Vagina (tissue), 2 donors: ENCODE measurements at places on chromosomes 1 and 21.

DNA sequence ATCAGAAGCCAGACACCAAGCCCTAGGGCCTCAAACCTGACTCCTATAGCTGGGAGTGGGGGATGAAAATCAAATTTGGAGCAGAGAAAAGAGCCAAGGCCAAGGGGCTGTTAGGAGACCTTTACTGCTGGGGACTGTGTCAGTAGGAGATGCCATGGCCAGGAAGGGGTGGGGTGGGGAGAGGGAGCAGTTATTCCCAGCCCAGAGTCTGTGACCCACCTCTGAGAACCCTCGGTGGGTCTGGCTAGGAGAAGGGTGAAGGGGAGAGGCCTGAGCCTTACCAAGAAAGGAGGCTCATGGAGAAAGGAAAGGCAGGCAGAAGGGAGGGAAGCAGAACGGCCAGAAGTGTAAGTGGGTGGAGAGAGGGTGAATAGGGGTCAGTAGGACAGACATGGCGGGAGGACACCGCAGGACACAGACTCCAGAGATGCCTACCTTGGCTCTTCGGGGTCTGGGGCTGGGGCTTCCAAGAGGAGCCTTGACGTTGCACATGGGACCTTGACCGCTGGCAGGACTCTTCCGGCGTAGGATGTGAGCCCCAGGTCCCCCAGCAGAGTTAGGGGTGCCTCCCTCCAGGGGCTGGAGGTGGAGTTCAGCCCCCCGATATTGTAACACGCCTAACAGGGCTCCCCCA lies 1.2 kb downstream of the ADAMTS4 start:
- no peak for DNase-seq

GRCh38 chr1:223338811-223339746 lies 24.9 kb downstream of the SUSD4 start:
- DNase-seq = no peak

- no peak for DNase-seq
Measured at GRCh38 chr21:34669149-34669879, 520 bp downstream of the CLIC6 start.

- DNase-seq = no peak
Measured at GRCh38 chr1:13725714-13726175, 25.8 kb downstream of the PRDM2 start.

DNA sequence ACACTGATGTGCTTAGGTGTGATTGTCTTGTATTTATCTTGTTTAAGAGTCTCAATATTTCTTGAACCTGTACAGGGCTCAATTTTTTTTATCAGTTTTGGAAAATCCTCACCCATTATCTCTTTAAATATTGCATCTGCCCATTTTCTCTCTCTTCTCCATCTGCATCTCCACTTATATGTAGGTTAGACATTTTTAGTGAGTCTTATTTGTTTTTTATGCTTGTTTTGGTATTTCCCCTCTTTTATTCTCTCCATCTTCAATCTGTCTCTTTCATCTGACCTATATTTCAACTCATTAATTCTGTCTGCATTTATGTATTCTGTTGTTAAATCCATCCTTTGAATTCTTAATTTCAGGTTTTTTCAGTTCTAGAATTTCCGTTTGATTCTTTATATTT lies 32.9 kb upstream of the SHCBP1L start:
- DNase-seq = no peak

GRCh38 chr1:229231754-229232119 lies 39.2 kb upstream of the RAB4A start:
- no peak for DNase-seq

DNA sequence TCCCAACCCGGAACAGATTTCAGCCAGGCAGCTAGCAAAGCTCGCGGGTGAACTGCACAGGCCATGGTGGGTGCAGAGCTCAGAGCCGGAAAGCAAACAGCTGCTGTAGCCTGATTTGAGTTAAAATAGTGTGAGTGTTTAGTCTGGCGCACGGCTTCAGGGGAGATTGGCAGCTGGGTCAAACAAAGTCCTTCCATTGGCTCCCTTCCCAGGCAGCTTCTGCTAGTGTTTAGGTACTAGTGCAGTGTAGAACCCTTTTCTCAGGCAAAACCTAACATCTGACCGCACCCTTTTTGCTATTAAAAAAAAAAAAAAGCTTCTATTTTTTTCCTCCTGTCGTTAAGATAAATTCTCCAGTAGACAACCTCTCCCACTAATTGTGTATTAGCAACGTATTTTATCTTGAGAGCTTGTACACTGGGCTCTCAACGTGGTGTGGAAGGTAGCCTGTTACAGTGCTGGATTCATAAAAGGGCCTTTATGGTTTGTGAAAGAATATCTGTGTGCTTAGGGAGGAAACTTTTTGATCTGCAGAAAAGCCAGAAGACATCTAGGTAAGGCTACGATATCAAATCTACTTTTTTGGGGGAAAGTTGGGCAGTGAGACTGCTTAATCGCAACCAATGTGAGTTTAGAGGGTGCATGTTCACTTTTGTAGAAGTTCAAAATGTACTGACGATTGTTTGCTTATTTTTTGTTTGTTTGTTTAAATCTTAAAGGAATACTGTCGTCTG lies 689.6 kb downstream of the USP25 start:
- no peak for DNase-seq

- DNase-seq = no peak
Measured at GRCh38 chr1:116983678-116984077, 17.9 kb upstream of the CD101 start.

DNA sequence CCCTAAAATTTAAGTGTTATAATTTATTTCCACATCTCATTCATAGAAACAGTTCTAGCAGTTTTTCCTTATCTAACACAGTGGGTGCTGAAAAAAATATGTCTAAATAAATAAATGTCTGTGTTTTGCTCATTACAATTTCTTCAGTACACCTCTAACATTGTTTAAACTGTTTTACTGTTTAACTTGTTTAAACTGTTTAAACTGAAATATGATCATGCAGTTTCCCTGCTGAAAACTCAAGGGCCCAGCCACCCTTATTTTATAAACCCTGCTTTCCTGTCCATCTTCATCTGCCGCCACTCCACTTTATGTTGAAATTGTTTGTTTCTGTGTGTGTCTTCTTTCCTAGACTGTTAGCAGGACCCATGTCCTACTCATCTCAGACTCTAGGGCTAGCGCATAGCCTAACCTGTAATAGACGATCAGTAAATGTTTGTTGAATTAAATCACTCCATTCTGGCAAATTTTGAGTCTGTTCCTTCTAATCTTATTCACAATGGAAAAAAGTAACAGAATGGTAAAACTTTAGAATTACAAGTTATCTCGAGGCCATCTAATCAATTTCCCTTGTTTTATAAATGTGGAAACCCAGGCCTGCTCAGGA lies 9.4 kb upstream of the PIK3C2B start:
- DNase-seq = no peak

GRCh38 chr1:183077097-183077496 lies 53.9 kb downstream of the LAMC1 start:
- DNase-seq = no peak

- no peak for DNase-seq
Measured at GRCh38 chr1:110492573-110492972, 26.4 kb downstream of the KCNA10 start.

DNA sequence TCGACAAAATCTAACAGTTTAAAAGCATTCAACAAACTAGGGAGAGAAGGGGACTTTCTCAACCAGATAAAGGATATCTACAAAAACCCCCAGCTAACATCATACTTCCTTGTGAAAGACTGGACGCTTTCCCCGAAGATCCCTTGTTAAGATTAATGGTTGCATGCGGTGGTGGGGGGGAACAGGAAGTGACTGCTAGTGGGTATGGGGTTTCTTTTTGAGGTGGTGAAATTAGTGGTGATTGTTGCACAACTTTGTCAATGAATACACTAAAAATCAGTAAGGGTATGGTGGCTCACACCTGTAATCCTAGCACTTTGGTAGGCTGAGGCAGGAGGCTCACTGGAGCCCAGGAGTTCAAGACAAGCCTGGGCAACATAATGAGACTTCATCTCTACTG lies 26.9 kb upstream of the EYA3 start:
- no peak for DNase-seq
